ENCODE measurements at places on chromosomes 7 and 10.

DNA sequence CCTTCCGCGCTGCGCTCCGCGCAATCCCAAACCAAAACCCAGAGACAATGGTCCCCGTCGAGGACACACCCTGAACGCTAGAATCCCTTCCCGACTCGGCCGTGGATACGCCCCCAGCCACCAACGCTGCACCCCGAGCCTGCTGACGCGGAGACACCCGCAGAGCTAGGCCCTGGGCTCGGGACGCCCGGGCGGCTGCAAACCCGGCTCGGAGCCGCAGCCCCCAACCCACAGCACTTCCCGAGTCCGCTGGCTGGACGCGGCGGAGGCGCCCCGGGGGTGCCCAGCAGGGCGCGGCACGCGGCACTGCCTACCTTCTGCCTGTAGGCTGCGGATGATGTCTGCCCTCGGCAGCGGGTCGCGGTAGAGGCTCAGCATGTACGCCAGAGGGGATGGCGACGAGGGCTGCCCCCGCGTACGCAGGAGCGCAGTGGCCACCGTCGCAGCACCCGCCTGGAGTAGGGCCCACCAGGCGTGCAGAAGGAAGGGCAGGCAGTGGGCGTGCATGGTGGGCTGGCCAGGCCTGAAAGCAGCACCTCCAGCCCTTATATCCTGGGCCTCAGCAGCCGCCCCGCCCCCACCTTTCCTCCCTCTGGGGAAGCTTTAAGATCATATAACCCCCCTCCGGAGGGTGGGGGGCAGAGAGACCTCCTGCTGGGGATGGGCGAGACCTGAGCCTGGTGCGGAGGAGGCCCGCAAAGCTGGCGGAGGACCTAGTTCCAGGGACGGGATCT lies at the start of gene NODAL:
NODAL (minus strand) TSS at position 521 of the 734 bp plus-strand sequence; CDS start at position 507, 14 bp downstream.
- peak; percentile 27 for DNase-seq

GRCh38 chr7:134789967-134790685 lies 10.7 kb downstream of the CALD1 start:
- no peak for DNase-seq

GRCh38 chr10:48684792-48685623 lies at the start of gene WDFY4:
Gene WDFY4 (plus strand): TSS chr10:48684873. CDS start chr10:48709733, 24,860 bp downstream.
- peak; percentile 85 for DNase-seq

DNA sequence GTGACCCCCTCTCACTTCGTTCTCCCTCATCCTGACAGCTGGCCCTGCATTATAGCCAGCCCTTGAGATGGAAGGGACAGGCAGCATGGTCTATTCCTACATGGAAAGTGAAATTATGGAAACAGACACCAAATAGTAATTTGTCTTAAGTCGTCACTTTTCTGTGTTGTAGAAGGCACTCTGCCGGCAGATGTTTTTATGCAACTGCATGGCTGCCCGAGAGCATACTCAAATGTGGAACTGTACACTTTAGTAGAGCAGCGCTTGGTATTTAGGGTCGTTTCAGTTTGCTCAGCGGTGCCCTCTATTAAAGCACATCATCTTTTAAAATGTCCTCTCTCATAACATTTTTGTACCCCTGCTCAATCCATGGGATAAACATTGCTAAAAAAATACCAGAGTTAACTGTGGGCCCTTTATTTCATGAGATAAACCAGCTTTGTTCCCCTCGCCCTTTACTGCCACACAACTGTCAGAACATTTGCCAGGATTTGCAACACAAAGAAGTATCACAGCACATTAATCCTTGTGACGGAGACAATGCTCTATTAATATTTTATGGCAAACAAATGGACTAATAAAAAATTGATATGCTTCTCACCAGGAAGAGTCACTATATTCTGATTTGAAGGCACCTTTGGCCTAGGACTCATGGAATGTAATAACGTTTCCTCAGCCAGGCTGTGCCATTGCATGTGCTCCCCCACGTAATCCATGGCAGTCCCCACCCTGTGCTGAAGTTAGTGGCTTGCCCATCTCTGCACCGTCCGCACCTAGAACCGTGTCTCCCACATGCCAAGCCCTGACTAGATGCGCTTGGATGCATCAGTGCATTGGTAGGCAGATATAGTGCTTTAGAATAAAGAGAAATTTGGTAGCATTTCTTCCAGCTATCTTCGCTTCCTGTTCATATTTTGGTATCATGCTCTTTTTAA lies 221.3 kb downstream of the PAXIP1 start:
- no peak for DNase-seq

- no peak for DNase-seq
Observed at GRCh38 chr7:18004372-18004771, 23.3 kb downstream of the PRPS1L1 start.

DNA sequence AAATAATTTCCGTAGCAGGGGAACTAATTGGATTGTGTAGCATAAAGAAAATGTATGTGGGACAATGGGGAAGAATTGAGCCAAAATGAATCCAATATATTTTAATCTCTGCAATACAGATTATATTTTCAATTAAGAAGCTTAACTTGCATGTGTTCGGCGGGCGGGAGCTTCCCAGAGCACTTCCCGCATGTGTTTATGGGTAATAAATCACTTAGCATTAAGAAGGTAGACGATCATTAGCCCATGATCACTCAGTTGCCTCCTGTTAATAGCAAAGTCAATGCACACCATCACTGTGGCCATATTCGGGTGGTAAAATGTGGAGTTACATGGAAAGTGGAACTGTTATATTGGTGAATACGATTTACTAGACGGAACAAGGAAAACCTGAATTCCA lies 122.9 kb upstream of the INSYN2A start:
- no peak for DNase-seq

DNA sequence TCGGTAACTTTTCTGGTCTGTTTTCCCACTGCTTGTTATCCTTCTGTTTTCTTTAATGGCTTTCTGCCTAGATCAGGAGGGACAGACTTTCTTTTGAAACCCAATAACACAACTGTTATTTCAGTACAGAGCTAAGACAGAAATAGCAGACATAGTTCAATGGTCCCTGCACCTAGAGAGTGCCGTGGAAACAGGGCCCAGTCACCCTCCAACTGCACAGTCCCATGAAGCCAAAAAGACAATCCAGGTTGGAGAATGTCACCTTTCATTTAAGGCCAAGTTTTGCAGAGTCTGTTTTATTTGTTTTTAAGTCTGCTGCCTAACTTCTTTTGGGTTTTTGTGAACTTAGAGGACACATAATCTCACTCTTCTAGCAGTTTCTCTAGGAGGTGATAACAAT lies 2.5 kb downstream of the AIMP2 start:
- no peak for DNase-seq

DNA sequence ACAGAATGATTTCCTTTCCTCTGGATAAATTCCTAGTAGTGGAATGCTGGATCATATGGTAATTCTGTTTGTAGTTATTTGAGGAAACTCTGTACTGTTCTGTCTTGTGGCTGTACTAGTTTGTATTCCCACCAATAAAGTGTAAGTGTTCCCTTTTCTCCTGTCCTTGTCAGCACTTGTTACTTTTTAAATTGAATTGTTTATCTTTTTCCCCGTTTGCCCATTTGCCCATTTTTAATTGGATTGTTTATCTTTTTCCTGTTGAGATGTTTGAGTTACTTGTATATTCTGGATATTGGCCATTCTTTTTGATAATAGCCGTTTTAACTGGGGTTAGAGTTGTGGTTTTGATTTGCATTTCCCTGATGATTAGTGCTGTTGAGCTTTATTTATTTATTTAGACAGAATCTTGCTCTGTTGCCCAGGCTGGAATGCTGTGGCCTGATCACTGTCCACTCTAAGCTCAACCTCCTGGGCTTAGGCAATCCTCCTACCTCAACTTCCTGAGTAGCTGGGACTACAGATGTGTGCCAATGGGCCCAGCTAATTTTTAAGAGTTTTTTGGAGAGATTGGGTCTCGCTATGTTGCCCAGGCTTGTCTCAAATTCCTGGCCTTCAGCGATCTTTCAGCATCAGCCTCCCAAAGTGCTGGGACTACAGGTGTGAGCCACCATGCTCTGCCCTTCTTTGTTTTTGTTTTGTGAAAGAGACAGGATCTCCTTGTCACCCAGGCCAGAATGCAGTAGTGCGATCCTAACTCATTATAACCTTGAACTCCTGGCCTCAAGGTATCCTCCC lies 23.0 kb downstream of the BMPR1A start:
- DNase-seq: no peak

- no peak for DNase-seq
Observed at GRCh38 chr10:97685395-97685958, 1.6 kb downstream of the AVPI1 start.

DNA sequence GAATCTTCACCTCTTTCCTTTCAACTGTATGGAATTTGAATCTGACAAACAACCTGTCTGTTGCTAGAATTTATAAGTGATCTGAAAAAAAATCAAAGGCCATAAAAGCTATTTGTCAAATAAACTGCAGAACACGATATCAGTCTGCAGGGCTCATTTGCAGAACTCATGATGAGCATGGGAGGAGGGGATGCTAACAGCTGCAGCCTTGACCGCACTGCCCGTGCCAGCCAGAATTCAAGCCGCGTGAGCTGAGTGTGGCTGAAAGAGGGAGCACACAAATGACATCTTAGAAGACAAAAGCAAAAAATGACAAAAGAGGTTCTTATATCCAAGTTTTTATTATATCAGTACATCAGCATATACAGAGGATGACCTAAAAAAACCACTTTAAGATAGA lies 15.7 kb downstream of the LRRTM3 start:
- no peak for DNase-seq

DNA sequence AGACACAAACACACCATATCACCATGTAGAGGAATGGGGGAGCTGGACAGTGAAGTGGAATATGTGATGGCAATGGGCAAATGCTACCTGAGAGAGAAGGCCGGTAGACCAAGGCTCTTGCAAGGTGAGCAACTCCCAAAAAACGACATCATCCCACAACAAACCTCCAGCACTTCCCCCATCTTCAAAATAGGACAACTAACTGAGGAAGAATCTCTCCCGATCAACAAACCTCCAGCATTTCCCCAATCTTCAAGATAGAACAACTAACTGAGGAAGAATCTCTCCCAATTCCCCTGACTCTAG lies 387.2 kb downstream of the PARD3 start:
- no peak for DNase-seq

DNA sequence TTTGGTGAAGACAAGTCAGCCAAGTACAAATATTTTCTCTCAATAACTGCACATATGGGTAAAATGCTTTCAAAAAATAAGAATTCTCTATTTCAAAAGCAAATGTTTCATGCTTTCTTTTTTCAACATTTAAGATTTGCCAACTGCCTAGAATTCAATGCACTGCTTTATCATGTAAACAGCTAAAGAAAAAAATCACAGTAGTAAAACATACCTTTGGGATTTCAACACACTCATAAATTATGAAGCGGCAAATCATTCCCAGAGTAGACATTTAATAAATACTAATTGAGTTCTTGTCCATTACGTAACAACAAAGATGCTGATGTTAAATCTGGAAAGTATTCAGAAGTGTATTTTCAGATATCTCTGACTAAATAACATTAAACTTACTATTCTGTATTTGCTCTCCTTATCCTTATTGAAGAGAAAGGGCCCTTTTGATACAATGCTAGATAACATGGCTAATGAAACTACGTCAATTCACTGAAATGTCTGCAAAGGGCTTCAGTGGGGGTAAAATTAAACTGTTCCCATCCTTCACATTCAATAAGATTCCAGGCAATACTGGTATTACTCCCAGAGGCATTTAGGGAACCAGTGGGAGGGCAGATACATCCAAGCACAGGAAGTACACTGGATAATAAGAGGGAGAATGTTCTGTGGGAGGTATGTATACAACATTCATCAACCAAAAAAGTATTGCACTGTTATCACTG lies 13.9 kb downstream of the NAPEPLD start:
- DNase-seq: no peak

DNA sequence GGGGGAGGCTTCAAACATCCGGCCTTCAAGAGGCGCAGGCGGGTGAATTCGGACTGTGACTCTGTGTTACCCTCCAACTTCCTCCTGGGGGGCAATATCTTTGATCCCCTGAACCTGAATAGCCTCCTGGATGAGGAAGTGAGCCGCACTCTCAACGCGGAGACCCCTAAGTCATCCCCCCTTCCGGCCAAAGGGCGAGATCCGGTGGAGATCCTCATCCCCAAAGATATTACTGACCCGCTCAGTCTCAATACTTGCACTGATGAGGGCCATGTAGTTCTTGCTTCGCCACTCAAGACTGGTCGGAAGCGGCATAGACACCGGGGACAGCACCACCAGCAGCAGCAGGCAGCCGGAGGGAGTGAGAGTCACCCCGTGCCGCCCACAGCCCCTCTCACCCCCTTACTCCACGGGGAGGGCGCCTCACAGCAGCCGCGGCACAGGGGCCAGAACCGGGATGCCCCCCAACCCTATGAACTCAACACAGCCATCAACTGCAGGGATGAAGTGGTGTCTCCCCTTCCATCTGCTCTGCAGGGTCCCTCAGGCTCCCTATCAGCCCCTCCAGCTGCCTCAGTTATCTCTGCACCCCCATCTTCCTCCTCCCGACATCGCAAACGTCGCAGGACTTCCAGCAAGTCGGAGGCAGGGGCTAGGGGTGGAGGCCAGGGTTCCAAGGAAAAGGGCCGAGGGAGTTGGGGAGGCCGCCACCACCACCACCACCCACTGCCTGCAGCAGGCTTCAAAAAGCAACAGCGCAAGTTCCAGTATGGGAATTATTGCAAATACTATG lies 1.1 kb downstream of the MEPCE start:
- DNase-seq: no peak

GRCh38 chr10:47289921-47290320 lies 10.1 kb upstream of the GDF10 start:
- no peak for DNase-seq

DNA sequence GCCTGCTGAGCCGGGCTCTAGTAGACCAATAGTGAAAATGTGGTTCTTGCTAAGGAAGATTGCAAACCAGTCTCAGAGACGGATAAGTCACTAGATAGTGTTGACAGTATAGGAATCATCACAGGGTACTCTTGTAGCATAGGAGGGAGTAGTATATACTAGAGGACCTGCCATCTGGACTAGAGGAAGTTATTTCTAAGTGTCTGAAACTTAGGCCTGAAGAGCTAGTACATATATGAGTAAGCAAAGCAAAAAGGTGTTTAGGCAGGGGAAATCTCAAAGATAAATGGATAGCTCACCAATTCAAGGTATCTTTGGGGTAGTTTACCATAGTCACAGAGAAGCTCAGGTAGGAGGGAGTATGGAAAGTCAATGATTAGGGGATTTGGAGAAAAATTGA lies 428.1 kb downstream of the CNTNAP2 start:
- no peak for DNase-seq

GRCh38 chr7:158695726-158696452 lies 8.7 kb downstream of the NCAPG2 start:
- peak; percentile 83 for DNase-seq

DNA sequence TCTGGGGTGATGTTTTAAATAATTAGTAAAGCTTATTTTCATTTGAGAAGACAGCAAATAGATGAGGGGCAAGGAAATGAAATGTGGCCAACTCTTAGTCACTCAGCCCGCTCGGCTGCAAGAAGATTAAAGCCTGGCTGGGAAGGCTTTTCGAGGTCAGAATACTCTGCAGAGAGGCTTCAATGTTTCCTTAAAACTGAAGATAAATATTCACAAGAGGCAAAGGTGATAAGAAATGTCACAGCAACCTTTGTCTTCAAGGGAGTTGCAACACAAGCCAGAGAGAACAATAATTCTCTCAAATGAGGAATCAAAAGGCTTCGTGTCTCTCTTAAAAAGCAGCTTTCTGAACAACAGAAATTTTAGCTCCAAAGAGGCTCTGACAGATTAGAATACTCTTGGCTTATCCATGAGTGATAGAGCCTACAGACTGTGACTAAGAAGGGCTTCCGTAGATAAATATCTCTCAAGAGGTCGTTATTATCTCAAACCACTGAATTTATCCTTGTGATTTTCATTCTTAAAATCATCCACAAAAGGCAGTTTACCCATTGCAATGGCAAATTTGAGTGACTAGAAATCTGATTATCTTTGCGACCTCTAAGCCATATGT lies 92.5 kb downstream of the KLF6 start:
- no peak for DNase-seq

- DNase-seq: no peak
Observed at GRCh38 chr7:81583882-81584533, 185.8 kb downstream of the HGF start.

Data from B cell (primary cell).